Bronchial epithelial cell (primary cell): ENCODE measurements at places on chromosomes 7 and 10.

DNA sequence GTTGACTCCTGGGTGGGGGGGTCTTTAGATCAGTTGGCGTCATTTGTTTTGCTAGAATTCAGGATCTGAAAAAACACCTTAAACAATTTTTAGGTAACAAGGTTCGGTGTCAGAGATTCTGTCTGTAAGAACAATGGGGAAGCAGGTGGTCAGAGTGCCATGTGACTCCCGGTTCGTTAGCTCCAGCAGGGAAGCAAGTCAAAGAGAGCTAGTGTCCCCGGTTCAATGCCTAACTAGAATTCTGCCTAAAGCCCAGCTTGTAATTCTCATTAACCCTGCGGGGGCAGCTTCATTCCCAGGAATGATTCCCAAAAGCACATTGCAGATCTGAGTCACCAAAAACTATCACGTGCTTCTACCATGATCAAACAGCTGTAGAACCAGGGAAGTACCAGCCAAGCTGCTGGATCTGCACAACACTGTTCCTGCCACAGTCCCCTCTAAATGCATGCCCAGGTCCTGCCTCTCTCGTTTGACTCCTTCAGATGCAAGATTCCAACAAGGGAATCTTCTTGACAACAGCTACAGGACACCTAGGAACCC lies 664.3 kb upstream of the CELF2 start:
- no peak for DNase-seq

GRCh38 chr10:43396061-43396927 lies 12.7 kb downstream of the HNRNPF start:
- DNase-seq: peak; percentile 53

DNA sequence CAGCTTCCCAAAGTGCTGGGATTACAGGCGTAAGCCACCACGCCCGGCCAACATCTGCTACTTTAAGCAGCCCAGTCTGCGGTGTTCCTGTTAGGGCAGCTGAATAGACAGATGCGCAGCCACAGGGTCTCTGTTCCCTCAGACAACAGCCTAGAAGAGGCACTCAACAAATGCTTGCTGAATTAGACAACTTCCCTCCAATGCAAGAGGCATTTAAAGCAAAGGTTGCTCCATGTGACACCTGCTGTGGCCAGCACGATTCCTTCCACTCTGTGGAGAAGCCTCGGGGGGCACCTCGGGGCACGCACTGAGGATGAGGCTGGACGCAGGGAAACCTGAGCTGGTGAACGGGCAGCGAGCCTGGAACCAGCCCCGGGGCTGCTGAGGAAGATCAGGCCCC lies 237.8 kb downstream of the MAD1L1 start:
- DNase-seq: no peak

DNA sequence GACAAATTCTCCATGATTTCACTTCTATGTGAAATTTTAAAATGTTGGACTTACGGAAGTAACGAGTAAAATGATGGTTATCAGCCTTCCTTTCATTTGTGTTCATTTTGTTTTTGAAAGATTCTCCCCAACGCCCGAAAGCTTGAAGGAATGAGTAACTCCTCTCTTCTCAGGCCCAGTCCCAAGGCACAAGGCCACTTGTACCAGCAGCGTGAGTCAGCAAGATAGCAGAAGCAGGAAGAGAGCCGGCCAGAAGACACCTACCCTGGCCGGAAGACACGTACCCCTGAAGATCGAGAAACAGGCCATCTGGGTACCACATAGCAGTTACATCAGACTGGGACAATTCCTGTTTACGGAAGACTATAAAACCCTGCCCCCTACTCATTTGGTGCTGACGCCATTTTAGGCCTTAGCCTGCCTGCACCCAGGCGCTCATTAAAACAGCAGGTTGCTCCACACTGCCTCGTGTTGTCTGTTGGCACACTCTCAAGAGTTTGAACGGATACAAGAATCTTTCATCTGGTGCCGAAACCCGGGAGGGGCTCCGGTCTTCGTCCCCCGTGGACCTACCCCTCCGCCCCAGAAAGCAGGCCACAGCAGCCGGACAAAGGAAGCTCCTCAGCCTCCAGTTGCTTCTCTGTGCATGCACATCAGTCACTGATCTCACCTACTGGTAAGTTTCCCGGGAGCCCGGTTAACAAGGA lies 60.4 kb downstream of the LRRC17 start:
- no peak for DNase-seq

DNA sequence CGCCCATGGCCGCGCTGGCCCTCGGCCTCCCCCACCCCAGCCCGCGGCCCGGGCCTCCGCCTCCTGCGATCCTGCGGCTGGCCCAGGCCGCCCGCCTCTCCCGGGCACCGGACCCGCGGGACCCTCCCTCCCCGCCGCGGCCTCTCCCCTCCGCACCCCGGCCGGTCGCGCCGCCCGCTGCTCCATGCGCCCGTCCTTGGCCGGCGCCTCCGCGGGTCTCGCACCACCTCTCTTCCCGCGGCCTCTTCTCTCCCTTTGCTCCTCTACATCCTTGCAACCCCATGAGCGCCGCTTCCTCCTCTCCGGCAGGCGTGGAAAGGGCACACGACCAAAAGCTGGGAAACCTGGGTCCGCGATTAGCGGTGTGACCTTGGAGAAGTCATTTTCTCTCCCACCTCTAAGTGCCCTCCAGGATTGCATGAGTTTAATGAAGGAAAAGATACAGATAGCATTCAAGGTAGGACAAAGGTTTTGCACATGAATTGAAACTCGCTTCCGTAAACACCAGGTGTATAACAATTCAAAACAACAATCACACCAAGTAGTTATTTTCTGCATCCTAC lies 448 bp upstream of the SRPK2 start:
- DNase-seq: peak; percentile 38

DNA sequence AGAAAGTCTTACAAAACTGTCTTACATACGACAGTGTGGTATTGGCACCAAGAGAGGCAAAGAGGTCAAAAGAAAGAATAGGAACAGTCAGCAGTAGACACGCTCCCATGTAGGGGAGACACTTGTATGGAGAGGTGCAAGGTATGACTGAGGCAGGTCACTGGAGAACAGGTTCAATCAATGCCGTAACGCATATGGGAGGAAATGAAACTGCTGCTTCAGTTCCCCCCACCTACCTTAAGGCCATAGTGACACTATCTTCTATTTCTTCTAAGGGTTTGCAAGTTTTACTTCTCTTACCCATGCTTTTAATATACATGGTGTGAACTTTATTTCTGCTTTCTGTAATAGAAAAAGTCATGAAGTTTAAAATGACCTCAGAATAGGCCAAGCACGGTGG lies 5.5 kb upstream of the PITRM1 start:
- no peak for DNase-seq

DNA sequence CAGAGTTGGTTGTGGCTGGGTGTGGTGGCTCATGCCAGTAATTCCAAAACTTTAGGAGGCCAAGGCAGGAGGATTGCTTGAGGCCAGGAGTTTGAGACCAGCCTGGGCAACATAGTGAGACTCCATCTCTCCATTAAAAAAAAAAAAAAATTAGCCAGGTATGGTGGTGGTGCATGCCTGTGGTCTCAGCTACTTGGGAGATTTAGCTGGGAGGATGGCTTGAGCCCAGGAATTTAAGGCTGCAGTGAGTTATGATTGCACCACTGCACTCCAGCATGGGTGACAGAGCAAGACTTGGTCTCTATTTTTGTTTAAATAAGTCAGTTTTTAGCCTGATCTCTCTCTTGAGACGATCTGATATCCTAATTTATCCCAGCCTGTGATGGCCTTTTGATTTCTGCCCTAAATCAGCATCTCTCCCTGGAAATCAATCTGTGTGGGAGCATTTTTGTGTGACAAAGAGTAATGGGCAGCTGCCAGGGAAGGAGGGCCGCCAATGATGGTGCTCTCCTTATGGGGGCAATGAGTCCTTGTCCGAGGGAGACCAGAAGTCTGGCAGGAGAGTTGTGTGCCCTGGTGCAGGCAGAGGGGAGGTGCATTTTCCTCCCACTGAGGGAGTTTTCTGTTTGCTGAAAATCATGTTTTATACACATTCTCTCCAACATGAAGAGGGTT lies 111.0 kb downstream of the NRP1 start:
- DNase-seq: no peak

- no peak for DNase-seq
Measured at GRCh38 chr10:124099604-124100003, 6.2 kb upstream of the CHST15 start.

DNA sequence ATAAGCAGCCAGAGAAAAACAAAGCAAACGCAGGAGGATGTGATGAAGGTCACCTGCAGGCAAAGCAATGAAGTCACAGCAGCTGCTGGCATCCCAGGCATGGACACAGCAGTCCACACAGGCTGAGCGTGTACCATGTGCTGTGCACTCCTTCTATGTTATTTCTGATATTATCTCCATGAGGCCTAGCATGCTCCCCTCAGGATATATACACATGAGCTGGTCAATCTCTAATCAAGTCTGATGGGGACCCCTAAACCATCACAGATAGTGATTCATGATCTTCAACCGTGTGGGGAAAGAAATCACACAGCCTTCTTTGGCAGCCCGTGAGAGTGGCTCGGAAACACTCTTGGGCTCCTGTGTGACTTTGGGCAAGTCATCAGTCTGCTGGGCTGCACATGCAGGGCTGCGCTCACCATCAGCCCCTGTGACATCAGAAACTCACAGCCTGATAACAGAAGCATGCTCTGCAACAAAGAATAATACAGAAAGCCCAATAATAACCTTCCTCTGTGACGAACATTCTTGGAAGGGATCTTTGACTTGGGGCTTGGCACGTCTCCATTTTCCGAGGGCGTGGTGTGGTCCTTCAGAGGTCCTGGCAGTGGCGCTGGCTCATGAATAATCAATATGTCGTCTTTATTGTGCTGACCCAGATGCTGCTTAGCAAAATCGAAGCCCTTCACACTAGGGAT lies 83.0 kb upstream of the ATP6V0A4 start:
- no peak for DNase-seq

DNA sequence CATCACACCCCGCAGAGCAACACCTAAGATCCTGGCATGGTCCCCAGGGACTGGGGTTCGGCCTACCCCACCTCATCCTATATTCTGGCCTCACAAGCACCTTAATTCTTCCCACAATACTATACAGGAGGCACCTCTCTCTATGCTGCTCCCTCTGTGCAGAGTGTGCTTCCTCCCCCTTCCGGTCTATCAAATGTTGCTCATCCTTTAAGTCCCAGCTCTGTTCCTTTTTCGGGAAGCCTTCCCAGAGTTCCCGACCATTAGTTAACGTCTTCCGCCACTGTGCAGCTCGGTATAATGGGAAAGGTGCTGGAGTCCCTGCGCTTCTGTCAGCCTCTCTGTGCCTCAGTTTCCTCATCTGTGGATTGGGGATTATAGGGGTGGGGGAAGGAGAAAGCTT lies 21.8 kb downstream of the PALD1 start:
- DNase-seq: no peak

GRCh38 chr10:20128811-20129210 lies 312.6 kb downstream of the PLXDC2 start:
- no peak for DNase-seq

GRCh38 chr10:104809288-104810090 lies 168.4 kb downstream of the SORCS3 start:
- DNase-seq: peak; percentile 66

GRCh38 chr7:8442814-8443304 lies 9.4 kb downstream of the NXPH1 start:
- peak; percentile 12 for DNase-seq

GRCh38 chr7:93375603-93376002 lies 143.4 kb downstream of the VPS50 start:
- DNase-seq: no peak

DNA sequence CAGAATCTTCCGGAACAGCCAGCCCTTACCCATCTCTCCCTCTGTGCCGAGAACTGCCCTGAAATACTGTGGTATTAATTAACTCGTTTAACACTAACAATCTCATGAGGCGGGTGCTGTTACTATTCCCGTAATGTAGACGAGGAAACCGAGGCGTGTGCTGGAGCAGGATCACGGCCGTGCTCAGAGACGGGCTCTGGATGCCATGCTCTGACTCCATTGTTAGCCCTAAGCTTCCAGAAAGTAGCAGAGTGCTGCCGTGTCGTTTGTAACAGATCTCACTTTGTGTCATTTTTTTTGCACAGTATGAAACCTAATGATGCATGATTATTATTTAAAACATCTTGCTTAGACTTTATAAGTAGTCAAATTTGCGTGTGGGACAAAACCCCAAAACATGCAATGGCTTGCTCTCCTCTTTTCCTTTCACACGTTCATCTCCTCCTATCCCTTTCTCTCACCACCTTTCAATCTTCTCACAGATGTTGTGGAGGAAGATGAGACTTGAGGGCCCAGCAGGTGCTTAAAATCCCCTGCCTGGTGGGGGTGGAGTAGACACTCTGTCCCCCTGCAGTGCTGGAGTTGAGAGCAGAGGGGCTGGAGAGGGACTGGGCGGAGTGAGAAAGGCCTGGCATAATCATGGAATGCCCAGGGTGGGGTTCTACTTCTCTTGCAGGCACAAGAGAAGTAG lies 482 bp upstream of the ACTR3C start:
- DNase-seq: peak; percentile 32

- DNase-seq: peak; percentile 81
Measured at GRCh38 chr10:44978570-44979280, at the start of gene DEPP1. TSS of gene DEPP1 (minus strand) at chr10:44978809. CDS start at chr10:44978030, 779 bp downstream.

GRCh38 chr7:154867068-154867467 lies 135.9 kb downstream of the PAXIP1 start:
- no peak for DNase-seq

DNA sequence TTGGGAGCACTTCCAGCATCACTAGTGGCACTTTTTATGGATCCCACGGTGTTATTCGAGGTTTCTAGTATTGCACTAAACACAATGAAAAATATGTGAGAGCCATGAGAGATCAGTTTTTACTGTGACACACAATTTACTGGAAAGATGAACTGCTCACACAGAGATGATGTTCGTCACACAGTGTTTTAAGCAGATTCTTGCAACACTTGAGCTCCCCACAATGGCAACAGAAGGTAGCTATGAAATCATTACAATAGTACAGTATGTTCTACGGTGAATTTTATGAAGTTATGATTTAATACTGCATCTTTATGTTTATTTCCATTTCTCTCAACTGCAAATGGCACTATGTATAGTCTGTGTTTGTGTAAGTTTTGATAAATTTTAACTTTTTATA lies 27.4 kb upstream of the ENTPD1 start:
- no peak for DNase-seq

DNA sequence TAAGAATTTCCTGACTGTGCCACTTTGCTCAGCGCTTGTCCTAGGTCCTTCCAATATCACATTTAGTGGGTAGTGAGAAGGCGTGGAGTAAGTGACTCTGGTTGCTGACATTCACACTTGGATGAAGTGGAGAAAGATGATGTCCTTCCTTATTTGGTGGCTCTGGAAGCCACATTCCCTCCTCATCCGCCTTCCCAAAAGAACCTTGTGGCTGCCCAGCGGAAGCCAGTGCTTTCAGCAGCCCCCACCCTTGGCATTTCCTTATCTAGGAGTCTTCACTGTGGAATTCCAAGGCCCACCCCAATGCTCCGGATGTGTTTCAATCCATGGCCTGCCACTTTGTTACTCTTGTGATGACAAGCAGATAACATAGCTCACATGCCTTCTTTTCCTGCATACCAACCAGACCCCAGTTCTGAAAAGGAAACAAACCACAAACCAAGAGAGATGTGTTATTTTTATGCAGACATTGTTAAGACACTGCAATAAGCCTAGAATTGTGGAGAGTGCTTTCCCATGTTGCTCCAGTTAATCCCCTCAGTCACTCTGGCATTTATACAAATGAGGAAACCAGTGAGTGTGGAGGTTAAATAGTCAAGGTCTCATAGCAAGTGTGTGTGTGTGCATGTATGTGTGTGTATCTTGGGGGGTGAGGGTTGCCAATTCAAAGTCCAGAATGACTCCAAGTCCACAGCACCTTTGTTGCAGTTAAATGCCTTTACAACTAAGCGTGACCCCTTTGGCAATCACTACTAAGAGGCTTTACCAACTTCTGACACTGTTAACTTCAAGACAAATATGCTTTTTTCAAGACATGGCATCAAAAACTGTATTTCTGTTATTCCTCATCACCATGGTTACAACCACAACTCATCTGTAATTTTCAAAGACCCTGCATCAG lies 10.3 kb upstream of the ANKRD1 start:
- DNase-seq: peak; percentile 17
